ENCODE measurements at places on chromosomes 7 and 10.

- no peak for DNase-seq
These were observed 27.0 kb downstream of the GPR37 start for GRCh38 chr7:124738639-124739038.

DNA sequence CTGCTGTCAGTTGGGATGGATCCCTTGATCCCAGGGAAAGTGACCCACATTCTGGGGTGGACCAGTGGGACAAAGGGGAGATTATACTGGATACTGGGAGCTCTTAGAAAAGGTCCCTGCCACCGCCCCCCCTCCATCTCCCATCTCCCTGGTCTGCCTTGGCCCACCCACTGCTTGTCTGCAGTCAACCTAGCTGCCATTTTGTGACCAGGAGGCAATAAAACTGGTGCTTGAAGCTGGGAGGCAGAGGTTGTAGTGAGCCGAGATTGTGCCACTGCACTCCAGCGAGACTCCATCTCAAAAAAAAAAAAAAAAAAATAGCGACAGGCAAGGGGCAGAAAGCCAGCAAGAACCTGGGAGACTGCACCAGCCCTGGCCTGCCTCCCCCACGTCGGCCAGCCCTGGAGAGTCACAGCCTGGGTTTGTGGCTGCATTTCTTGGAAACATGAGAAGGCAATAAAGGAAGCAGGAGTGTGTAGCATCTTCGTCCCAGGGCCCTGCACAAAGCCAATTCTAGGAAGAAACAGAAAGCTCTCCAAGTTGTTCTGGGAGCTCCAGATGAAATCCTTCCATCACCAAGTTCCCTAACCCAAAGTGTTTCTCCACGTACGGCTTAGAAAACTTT lies 4.7 kb upstream of the ARPC1B start:
- no peak for DNase-seq

GRCh38 chr10:32070645-32071044 lies 14.4 kb upstream of the KIF5B start:
- DNase-seq: no peak

- no peak for DNase-seq
These were observed 131.2 kb downstream of the SMURF1 start for GRCh38 chr7:99012722-99013121.

- no peak for DNase-seq
These were observed 199.6 kb downstream of the CXCL12 start for GRCh38 chr10:44185315-44185666.

All from right renal pelvis (tissue), 4 donors.